ENCODE measurements at places on chromosomes 16 and 17. TPM values are rescaled to one million over a fixed set of nuclear protein-coding genes. Genes with fewer than 3 reads are reported as not detected.

DNA sequence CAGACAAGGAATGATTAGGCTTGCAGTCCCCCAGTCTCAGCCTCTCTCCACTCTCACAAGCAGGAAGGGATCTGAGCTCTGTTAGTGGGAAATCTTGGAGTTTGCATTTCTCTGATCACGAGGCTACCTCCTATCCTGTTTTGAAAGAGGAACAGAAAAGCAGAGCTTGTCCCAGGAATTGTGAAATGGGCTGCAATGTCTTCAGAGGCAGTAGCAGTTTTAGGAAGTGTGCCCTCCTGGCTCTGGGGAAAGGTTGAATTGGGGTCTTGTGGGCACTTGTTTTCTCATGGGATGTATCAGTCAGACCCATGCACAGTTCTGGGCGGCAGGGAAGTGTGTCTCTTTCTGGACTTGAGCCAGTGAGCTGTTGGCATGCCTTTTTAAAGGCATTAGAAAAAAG is 22.8 kb downstream of the NUP85 start:
- DNase-seq, result no peak

Gene KRTAP4-5
- total RNA-seq, result not detected

Gene CD300E
- total RNA-seq, result not detected

Gene RANGRF
- total RNA-seq, result 52.9 TPM

DNA sequence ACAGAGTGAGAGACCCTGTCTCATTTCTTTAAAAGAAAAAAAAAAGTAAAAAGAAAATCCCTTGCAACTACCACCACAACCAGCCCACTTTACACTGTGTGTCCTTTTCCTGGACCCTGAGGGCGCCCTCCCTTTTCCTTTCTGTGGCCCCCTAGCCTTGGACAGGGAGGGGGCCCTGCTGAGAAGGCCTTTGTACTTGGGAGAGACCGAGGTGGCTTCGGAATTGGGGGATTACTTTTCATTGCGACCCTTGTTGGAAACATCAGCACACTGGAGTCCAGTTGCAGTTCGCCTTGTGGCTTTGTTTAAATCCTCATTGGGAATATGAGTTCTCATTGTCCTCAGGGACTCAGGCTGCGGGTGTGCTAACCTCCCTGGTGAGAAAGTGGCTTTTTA is 9.4 kb upstream of the DNASE1 start:
- no peak for DNase-seq

All from activated T-helper 1 cell treated with anti-CD3 and anti-CD28 coated beads, Interleukin-12 subunit alpha, Interleukin-12 subunit beta, Interleukin-2, Interleukin-4 antibody, amounts not matched to agents 30 ng/mL and 10 ng/mL and 1 ng/mL, durations not matched to agents 14 hours and 24 hours and 36 hours (primary cell).